NCI-H1092 (cell line): ENCODE measurements at places on chromosomes 7 and 10.

DNA sequence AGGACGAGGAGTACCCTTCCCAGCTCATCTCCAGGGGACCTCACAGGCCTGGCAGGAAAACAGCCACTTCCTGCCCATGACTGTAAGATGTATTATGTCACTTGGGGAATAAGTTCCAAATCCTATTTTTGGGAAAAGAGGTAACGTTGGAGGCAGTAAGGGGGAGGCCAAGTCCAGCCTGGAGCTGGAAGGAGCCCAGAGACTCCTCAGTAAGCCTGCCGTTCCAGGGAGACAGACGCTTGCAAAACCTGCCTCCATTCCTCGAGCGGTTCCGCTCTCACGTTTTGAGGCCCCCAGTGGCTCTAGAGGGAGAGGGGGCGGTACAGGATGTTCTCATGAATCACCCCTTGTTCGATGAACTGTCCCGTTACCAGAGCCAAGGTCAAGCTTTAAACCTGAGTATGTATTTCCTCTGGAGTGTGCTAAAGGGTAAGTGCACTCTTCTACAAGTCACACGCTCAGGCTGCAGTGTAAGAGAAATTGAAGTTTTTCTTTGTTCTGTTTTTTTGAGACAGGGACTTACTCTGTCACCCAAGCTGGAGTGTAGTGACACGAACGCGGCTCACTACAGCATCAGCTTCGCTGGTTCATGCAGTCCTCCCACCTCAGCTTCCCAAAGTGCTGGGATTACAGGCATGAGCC lies 45.5 kb upstream of the CYTH3 start:
- no peak for DNase-seq

DNA sequence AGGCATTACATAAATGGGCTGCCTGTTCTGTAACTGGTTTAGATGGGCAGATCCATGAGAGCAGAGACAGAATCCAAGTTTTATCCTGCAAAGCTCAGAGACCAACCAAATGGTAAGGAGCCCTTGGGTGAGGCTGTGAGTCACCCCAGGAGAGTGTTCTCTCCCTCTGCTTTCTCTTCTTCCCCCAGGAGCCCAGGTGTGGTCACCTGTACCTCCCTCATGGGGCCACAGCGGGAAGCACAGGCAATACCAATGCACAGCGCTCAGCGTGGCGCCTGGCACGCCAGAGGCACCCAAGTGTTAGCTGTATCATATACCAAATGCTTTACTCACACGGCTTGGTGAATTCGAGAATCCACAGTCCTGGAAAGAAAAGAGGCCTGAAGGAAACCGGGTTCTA lies 39.4 kb downstream of the CTBP2 start:
- DNase-seq = no peak

DNA sequence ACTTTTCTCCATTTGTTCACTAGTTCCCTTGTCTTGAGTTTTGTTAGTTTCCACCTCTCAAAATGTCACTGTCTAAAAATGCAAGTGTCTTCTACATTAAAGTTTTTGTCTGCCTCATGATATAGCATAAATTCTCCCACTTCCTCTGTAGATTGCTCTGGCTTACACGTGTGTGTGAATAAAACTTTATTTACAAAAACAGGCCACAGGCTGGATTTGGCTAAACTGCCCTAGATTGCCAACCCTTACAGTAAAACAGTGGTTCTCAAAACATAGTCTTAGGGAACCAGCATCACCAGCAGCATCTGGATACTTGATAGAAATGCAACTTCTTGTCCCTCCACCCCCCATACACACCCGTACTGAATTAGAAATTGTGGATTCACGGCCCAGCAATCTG lies 207.8 kb downstream of the VTI1A start:
- no peak for DNase-seq

GRCh38 chr7:41774966-41775365 lies 72.1 kb upstream of the INHBA start:
- no peak for DNase-seq

DNA sequence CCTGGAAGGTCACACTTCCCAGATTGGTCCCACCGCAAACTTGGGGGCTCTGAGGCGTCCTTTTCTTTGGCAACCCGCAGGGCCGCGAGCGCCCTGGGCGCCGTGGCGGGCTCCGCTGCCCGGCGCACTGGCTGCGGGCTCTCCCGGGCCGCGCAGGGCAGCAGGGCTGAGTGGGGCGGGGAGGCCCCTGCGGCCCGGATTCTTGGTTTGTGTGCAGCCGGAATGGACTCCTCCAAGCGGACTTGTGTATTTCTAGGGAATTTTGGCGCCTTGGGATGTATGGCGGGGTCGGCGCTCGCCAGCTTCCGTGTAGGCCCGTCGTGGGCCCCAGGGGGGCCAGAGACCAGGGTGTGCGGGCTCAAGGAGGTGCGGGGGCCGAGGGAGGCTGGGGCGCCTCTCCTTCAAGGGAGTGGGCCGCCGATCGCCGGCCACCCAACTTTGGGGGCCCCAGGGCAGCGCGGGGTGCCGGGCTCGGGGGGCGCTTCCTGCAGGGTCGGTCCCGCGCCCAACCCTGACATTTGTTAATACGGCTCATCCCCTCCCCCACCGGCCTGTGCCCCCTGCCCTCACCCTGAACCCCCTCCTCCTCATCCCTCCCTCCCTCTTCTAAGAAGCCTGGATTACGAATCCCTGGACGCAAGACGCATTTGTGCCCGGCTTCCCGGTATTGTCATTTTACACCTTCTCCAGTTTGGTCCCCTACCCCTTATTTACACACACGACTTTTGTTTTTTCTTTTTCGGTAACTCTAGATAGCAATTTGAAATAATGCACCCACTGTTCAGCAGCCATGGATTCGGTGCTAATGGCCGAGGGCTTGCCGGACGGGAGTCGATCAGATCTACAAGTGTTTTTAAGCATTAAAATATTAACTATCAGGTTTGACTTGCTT lies 2.5 kb downstream of the TCF7L2 start:
- no peak for DNase-seq
